ENCODE measurements at places on chromosomes 5 and 9.

- DNase-seq: no peak
Observed at GRCh38 chr5:40486437-40487275, 193.1 kb upstream of the PTGER4 start.

- no peak for DNase-seq
Observed at GRCh38 chr9:99253134-99253533, 31.1 kb downstream of the SEC61B start.

DNA sequence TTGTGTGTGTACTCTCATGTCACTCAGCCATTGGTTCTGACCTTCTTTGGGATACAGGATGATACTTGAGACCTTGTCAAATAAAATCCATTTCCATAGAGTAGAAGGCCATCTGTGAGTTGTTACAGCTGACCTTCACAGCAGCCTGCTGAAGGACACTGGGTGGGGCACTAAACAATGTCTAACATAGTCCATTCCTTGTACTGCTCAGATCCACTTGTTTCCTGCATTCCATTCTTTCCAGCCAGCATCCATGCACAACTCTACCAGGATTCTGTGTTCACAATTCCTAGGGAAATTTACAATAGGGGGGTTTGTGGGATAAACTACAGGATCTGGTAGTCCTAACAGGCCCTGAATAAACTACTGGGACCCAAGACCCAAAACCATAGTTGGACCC lies 286.4 kb downstream of the RASEF start:
- DNase-seq: no peak

GRCh38 chr9:113894166-113894565 lies 18.1 kb downstream of the ZNF618 start:
- DNase-seq: no peak

- no peak for DNase-seq
Observed at GRCh38 chr9:69174616-69175463, 763 bp downstream of the TJP2 start.

DNA sequence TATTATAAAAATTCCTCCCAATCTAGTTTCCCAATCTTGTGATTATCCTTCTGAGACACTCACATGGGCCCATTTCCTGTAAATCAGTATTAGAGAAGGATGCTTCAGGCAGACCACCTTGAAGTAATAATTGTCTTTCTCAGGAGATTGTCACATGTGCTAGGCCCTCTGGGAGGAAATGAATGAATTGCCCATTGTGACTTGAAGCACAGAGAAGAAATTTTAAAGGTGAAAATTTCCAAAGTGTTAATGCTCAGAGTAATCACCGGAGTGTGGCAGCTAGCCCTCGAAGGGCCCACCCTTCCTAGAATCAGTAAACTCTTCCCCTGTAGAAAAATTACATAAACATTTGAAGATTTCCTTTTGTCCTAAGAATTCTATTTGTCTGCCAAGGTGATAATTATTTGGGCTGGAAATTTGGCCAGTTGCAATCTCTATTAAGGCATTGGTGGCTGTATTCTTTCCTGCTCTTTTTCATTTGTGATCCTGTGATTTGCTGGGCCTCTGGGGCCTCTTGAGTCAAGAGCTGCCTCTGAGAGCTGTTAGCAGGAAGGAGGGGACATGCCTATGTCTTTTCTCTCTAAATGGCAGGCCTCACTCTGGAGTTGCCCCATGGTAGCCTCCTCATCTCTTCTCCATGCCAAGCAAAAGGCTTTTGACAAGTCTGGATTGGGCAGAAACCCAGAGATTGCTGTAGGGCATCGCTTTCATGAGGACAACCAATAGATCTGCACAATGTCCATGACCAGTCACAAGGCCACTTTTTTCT lies 371.5 kb upstream of the ACTBL2 start:
- no peak for DNase-seq

DNA sequence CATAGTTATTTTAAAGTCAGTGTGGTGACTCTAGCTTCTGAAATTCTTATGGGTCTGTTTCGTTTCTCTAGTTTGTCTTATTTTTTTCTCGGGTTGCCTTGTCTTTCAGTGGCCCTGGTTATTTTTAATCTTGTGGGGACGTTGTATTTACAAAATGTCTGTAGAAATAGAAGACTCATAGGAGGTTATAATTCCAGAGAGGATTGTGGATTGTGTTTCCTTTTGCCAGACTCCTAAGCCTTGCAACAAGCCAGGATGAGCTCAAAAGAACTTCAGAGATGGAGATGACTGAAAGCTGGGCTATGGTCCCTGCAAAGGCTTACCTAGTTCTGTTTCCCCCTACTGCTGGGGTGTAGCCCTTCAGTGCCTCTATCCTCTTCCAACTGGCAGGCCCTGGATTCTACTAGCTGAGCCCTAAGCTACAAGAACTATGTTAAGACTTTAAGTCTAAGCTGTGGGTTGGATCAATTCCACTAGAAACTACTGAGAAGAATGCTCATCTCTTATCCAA lies 32.2 kb upstream of the LECT2 start:
- DNase-seq: no peak

DNA sequence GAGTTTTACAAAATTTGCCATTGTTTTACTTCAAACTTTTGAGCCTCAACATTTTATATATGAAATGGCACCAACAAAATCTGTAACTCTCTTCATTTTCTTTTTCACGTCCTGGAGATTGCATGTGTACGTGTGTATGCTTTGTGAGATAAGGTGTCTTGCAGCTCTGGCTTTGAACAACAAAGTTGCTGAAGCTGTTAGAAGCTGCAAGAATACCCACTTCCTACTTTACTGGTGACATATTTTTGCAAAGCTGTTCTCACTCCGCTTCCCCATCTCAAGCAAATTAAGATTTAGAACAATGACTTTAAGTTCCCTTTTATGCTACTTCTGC lies 41.8 kb downstream of the FYB1 start:
- DNase-seq: no peak

- no peak for DNase-seq
Observed at GRCh38 chr9:35871545-35871944, 1.3 kb upstream of the OR13J1 start.

GRCh38 chr5:113039934-113040285 lies 63.3 kb downstream of the DCP2 start:
- DNase-seq: no peak

DNA sequence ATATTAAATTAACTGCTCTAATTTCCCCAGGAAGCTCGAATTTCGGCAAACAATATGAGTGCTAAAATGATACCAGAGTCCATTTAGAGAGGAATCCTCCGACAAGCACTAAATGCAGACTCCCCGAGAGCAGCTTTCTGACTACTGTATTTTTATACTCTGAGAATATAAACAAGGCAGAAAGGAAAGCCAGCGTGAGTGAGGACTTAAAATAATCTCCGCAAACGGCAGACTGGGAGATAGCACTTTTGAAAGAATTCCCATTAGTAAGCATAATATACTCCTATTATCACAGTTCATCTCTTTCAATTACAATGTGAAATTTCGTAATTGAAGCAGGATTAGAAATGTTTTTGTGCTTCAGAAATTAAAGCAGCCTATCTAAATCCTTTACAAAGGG lies 269.4 kb upstream of the PANK3 start:
- DNase-seq: no peak

GRCh38 chr9:123695386-123695785 lies 234.5 kb downstream of the DENND1A start:
- no peak for DNase-seq

GRCh38 chr5:133366438-133366837 lies 245.9 kb downstream of the FSTL4 start:
- no peak for DNase-seq

DNA sequence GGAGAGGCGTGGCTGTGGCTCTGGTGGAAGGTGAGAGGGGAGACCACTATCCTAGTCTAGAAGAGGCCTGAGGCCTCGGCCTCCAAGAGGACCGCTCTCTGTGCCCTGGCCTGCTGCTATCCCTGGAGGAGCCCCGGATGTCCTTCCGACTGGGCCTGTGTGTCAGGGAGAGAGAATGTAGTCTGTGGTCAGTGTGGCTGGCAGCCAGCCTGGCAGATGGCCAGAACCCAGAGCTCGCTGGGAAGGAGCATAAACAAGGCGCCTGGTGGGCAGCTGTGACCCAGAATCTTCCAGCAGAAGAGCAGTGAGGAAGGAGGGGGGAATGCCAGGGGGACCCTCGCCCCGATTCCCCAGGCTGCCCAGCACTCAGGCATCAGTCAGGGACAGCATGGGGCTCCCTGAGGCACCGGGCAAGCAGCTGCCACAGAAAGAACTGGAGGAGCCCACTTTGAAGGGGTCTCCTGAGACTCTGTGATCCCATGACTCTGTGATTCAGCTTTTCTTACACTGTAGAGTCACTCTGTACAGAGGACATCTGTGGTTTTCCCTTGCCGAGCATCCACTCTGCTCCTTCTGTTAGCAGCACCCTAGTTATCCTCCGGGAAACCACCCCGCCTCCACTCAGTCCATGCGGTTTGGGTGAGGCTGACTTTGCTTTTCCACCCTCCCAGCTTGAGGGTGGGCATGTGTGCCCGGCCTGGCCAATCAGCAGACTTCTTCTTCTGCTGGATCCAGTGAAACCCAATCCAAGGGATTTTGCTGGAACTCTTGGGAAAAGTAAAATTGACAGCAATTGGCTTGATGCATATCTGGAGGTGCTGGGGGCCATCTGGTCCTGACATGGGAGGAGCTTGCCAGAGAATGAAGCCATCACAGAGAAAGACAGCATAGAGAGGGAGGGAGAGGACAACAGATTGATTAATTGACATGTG lies 46.2 kb upstream of the PWWP2A start:
- DNase-seq: peak; percentile 95

DNA sequence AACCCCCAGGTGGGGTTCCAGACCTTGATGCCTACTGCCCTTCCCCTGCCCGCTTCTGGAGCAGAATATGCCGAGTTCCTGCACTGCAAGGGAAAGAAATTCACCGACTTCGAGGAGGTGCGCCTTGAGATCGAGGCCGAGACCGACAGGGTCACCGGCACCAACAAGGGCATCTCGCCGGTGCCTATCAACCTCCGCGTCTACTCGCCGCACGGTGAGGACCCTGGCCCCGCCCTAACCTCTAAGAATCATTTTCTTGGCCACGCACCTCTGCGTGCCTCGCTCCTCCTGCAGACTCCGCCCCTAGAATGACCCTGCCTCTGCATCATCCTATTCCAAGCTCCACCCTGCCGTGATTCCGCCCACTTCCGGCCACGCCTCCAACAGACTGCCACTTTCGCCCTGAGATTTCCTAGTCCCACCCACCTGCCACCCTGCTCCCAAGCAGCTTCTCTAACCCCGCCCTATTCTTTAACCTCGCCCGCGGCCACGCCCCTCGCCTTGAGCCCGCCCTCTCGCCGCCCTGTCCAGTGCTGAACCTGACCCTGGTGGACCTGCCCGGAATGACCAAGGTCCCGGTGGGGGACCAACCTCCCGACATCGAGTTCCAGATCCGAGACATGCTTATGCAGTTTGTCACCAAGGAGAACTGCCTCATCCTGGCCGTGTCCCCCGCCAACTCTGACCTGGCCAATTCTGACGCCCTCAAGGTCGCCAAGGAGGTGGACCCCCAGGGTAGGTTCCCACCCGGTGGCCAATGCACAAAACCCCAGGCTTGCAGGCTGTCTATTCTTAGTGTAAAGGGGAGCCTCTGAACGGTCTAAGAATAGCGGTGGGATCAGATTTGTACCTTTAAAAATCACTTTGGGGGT lies 15.6 kb downstream of the DNM1 start:
- peak; percentile 98 for DNase-seq
